ENCODE measurements at places on chromosomes 1 and 21. TPM values are rescaled to one million over a fixed set of nuclear protein-coding genes. Genes with fewer than 3 reads are reported as not detected.

The CCDC18 gene
- total RNA-seq, result 3.7 TPM

The TDRD5 gene
- 0.51 TPM for total RNA-seq

The LCE2B gene
- not detected for total RNA-seq

The S100A7A gene
- not detected for total RNA-seq

The TLCD4 gene
- under 0.01 TPM for total RNA-seq

The TEDDM1 gene
- total RNA-seq, result not detected

The OR2L2 gene
- not detected for total RNA-seq

GRCh38 chr1:100362821-100363466, 10.6 kb downstream of the CDC14A start:
- DNase-seq, result no peak

DNA sequence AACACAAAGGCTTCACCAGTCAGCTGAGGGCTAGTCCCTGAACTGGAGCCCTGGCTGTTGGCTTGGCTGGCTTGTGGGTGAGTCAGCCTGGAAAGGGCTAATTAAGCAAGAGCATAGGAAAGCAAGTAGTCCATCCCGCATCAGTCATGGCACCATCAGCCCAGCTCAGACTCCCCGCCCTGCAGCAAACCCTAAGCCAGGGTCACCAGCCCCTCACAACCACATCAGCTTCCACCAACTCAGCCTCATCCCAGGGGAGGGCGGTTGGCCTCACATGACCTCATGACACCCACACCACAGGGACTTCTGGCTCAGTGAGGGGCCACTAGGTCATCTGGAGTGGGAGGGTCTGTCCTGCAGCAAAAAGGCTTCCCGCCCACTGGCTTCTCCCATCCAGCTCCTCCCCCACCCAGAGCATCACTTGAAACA, 7.0 kb upstream of the SPATC1L start:
- DNase-seq, result peak; percentile 30

DNA sequence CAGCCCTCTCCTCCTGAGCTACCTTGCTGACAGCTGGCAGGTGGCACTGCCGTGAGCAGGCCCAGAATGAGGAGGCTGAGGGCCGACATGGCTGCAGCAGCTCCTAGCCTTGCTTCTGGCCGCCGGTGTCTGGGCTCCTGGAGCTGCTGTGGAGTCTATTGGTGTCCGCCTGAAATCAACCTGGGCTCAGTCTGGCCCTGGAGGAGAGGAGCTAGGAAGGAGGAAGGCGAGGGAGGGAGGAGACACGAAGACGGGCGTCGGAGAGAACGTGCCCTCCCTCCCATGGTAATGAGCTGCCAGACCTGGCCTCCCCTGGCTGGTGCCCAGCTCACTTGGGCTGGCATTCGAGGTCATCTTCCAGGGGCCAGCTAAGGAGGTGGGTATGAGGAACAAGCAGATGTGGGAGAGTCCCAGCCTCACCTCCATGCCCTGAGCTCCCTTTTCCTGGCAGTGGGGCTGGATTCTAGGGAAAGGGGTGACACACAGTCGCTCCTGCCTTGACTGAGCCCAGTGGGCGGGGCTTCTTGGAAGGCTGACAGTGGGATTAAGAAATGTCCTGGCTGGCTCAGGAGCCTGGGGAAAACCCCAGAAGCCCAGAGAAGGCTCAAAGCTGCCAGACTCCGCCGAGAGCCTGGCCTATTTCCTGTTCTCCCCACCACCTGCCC, at the start of gene PDZK1IP1:
Gene PDZK1IP1, minus strand, starts transcription at position 193 of the 665 bp plus-strand sequence. Its CDS starts 104 bp downstream, at position 89.
- peak; percentile 51 for DNase-seq

DNA sequence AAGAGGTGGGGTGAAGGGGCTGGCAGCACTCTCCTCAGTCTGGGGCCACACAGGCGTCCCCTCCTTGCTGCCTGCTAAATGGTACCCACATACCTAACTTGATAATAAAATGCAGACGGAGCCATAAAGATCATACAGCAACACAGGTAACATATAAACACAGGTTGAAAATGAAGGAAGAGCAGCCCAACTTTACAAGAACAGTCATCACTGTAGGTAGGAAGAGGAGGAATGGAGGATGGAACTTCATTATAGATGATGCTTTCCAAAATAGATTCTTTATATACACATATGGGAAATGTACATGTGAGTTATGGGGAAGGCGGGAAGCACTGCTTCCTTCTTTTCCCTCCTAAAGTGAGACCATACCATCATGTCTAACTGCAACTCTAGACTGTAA, 13.4 kb downstream of the C2CD2 start:
- no peak for DNase-seq

GRCh38 chr1:170303034-170303433, 157.3 kb downstream of the NTMT2 start:
- no peak for DNase-seq

DNA sequence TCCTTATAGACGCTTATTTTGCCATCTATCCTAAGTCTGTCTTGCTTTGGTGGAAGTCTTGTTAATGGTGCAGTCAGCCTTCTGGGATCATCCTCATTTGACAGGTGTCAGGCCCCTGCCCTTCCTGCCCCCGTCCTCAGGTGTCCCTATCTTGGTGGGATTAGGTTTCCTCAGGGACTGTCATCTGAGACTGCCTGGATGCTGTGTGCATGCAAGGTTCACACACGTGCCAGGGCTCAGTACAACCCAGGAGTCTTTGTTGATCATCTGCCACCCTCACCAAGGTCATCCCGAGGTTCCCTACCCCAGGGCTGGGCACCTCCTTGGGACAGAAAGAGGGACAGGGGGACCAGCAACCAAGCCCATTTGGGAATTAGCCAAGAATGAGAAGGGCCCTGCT, 18.0 kb downstream of the PADI2 start:
- DNase-seq, result no peak

DNA sequence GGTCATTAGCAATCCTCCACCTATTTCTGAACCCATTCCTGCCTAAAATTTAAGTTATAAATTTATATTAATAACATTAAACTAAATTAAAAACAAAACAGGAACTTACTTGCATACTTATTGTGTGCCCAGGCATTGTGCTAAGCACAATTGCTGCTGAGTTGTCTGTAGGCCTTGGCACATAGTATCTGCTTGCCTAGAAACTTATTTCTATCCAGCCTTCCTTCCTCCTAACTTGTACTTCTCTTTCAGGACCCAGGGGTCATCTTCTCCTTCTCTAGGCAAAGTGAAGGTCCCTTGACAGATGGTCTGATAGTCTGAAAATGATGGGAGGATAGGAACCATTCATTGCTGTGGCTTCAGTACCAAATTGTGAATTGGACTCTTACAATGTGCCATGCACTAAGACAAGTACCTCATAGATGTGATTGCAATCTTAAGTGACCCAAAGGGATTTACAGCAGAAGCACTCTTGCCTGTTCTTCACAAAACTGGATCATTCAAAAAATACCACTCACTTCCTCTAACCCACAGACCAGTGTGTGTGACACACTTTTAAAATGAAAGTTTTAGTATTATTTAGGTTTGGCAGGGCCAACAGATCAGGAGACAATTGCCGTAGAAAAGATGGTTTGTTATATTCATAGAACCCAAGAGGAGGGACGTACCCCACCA, 10.3 kb upstream of the CD101 start:
- DNase-seq, result no peak

- no peak for DNase-seq
Observed at GRCh38 chr1:175171036-175171913, 21.3 kb downstream of the KIAA0040 start.

DNA sequence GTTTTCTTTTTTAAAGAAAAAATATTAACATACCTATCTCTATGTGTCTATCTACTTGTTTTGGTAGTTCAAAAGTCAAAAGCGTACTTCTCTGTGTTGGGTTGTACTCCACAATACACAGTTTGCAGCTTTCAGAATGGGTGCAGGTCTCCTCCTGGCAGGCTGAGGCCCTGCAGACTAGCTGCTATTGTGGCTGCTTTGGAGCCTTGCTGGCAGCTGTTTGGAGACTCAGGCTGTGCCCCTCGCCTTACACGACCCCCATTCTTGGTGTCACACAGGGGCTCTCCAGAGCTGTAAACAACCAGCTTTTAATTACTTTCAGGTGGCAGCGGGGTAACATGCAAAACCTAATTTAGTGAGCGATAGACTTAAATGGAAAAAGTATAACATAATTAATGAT, 160.4 kb downstream of the DSCAM start:
- DNase-seq, result no peak

GRCh38 chr1:1596493-1597274, 3.3 kb downstream of the FNDC10 start:
- no peak for DNase-seq

DNA sequence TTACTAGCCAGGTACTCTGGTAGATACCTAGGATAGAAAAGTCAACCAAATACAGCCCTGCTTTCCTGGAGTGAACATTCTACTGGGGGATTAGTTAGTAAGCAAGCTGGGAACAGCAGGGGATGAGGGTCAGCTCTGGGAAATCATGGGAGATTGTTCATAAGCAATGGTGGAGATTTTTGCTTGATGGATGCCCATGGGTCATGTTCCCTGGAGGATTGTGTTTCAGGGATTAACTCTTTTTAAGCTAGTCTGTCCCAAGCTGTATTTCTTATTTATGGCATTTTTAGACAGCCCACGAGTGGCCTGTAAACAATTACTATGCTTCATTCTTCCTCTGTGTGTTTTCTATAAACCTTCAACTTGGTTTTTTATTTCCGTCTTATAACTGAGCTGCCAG, 18.9 kb downstream of the CACHD1 start:
- no peak for DNase-seq

DNA sequence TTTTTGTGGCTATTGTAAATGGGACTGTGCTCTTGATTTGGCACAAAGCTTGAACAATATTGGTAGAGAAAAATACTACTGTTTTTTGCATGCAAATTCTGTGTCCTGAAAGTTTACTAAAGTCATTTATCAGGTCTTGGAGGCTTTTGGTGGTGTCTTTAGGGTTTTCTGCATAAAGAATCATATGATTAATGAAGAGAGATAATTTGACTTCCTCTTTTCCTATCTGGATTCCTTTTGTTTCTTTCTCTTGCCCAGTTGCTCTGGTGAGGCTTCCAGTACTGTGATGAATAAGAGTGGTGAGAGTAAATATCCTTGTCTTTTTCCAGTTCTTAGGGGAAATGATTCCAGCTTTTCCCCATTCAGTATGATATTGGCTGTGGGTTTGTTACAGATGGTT, 1166.7 kb downstream of the NCAM2 start:
- DNase-seq, result no peak

DNA sequence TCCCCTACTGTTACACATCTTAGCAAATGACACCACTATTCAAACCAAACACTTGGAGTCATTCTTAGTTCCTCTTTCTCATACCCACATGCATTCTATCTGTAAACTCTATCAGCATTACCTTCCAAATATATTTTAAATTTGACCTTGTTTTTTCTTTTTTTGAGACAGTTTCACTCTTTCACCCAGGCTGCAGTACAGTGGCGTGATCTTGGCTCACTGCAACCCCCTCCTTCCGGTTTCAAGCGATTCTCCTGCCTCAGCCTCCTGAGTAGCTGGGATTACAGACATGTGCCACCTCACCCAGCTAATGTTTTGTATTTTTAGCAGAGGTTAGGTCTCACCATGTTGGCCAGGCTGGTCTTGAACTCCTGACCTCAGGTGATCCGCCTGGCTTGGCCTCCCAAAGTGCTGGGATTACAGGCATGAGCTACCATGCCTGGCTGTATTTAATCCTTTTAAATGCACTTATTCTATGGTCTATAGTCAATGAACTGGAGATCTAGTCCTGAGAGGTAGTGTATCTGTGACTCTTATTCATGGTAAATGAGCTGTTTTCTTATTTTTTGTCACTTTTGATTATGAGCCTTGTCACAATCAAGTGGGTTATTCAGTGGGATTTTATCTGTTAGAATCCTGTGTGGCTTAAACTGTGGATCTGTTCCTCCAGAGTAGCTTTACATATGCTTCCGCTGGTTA, 73.1 kb downstream of the GATAD2B start:
- DNase-seq, result no peak

DNA sequence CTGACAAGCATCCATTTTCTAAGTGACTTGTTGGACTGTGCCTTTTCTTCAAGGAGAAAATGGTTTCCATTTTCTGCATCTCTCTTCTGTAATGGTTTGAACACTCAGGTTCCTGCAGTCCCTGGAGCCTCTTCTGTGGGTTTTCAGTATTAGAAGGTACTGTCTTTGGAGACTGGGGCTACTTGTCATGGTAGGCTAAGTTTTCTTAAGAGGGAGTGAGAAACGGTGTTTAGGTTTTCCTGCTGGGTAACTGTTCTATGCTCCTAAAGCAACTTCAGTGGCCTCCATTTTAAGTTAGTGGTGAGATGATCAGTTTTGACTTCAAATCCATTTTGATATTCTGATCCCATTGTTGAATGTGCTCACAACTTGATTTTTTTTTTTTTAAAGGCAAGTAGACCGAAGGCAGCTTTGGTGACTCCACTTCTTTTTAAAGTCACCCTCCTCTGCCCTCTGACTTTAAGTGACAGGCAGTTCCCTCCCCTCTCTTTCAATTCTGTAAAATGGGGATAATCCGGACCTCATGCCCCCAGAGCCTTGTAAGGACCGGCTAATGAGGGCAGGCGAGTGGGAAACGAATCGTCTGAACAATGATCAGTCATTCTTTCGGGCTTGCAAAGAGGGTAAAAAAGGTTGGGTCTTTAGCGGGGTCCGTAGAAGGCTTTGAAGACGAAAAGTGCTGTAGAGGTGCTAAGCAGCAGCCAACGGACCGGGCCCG, 1.0 kb upstream of the ARID1A start:
- DNase-seq, result no peak

DNA sequence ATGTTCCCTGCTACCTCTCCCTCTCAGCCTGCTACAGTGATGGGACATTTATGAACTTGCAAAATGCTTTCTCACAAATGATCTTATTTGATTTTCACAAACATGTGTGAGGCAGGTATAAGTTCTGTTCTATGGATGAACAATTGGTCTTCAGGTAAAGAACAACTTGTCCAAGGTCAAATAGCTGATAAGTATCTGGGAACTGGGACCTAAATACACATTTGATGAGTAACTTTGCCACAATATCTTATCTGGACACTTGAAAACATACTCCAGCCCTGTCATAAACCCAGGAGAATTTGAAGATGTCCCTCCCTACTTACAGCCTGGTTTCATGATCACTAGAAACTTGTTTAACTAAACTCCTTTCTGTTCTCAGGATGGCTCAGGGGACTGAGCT, 23.0 kb downstream of the LRRN2 start:
- no peak for DNase-seq

DNA sequence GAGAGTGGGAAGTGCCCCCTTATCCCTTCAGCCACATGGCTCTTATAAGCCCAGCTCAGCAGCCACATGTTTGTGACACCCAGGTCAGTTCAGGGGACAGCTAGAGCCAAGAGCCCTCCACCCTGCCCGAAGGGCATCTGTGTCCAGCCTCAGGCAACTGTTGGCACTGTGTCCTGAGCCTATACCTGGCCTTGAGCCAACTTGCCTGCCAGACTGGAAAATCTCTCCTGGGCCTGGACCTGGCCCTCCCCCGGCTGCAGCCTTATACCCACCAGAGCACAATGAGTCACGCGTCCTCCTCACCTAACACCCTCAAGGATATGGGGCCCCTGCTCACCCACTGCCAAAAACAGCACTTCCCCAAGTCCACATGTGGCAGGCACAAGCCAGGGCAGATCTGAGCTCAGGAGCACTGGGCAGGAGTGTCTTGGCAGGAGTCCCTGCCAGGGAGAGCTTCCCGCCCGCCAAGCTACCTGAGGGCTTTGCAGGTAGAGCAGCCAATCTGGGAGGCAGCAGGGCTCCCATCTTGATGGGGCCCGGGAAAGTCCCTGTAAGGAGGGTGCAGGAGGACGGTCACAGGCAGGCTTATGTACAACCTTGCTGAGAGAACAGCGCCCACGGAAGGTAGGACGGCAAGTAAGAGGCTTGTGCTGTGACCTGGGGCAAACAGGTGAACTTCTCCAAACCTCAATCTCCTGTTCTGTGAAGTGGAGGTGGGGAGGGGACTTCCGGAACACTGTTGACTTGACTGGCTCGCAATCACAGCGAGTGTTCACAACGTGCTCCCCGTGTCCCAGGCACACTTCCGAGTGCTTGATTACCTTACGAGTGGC, 19.8 kb upstream of the HSPG2 start:
- DNase-seq, result no peak
